ENCODE measurements at places on chromosomes 7 and 10.

DNA sequence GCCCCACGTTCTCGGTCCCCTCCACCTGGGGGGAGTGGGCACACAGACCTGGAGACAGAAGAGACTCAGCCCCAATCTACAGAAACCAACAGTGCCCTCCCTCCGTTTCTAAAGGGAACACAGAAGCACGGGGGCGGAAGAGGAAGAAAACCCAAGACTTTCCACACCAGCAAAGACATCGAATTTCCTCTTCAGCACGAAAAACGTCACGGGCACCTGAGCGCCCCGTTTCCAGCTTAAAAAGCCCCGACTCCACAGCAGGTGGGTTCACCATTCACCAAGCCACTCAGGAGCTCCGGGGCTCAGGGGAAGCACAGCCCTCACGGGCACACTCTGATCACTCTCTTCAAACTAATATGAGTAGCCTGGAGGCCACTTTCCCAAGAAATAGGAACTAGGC is 19.6 kb downstream of the NUDT1 start:
- DNase-seq = no peak

DNA sequence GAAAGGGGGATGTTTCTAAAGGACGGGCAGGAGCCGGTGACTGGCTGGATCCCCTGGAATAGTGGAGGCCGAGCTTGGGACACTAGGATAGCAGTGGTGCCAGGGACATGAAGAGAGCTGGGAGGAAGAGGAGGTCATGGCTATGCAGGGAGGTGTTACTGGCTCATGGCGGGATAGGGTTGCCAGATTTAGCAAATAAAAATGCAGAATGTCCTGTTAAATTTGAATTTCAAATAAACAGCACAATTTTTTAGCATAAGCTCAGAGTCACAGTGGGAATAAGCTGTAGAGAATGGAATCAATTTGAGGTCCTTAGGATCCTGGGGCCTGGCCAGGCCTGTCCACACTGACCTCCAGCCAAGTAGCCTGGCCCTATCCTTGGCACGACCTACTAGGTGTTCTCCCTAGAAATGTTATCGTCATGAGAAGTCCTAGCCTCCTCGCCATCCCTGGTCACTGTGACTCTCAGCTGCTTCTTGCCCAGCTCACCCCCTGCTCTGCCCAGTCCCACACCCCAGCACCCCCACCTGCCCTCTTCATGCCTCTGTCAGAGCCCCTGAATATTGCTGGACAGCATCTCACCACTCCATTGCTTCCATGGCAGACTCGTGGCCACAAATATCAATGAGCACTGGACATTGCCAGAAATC is 7.6 kb upstream of the KCP start:
- no peak for DNase-seq

GRCh38 chr7:78099715-78100394 is 301.3 kb downstream of the PHTF2 start:
- DNase-seq = no peak

DNA sequence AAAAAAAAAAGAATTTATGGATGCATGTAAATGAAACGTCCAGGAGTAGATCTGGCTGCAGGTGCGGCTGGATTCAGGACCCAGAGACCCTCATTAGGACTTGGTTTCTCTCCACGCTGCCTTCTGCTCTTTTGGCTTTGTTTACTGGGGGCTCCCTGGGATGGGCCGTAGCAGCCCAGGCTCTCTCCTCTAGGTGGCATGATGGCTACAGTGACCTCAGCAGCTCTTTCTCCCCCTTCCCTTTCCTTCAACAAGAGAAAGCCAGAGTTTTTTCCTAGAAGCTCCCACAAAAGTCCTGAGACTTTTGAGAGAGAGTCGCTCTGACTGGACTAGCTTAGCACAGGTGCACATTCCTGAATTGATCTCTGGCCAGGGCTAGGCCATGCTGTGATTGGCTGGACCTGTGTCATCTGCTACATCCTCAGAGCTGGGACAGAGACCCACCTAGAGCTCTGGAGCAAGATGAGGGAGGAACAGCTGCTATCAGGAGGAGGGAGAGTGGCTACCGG is 67.8 kb upstream of the PDCD4 start:
- no peak for DNase-seq

DNA sequence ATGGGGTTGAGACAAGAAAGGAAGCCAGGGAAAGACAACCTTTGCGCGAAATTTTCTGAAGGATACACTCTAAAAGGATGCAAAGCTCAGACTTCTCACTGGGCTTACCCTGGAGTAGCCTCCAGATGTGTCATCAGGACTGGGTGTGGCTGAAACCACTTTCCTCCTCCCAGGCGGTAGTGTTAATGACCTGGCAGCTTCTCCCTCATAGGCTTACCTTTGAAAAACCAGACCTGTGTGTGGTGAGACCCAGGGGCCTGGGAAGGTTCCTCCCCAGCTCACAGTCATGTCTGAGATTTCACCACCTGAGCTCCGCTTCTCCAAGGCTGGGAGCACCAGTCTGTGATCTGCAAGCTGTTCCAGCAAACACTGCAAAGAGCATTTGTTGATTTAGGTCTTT is 93.7 kb downstream of the EPC1 start:
- DNase-seq = no peak

DNA sequence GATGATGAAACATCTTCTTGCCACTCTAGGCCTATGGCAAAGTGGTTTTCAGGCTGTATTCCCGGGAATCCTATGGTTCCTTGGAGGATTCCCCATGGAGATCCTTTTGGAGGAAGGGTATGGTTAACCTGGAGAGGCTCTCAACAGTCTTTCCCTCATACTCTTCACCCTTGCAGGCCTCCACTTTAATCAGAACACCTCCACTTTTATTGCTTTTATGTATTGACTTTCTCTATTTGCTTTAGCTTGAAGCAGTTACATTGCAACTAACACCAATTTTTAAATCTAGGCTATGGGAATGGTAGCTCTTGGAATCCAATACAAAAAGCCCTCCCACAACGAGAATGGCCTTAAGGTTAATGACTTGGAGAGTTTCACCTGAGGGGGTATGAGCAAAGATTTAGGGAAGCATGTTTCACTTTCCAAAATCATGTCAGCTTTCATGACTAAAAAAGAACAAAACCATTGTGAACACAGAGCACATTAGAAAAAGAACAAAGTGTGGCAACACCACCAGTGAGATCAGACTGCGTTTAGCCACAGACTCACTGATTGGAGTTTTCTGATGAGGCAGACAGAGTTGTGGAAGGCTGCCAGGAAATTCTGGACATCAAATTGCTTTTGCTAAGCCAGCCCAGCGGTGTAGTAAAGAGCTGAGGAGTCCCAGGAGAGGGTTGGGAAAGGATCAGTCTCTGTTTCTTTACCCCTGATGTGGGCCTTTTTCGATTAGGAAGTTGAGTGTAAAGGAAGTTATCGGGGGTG is 130.4 kb upstream of the BMPER start:
- no peak for DNase-seq

GRCh38 chr7:79359827-79360226 is 93.6 kb downstream of the MAGI2 start:
- DNase-seq = no peak

All from T-helper 9 cell (primary cell).